Gastroesophageal sphincter (tissue), 4 donors: ENCODE measurements at places on chromosomes 1 and 21.

- H3K4me1 ChIP-seq, result peaks cover 3% of the 10 kb centered on the region
- H3K4me3 ChIP-seq, result no peak overlapping the region
- no peaks in the 10 kb centered on the region for H3K36me3 ChIP-seq
- no peak for ATAC-seq
- no peaks in the 10 kb centered on the region for H3K27me3 ChIP-seq
- peak overlapping the region; percentile 43 for H3K27ac ChIP-seq
These were observed 68.7 kb downstream of the KCTD3 start for GRCh38 chr1:215635827-215636226.

DNA sequence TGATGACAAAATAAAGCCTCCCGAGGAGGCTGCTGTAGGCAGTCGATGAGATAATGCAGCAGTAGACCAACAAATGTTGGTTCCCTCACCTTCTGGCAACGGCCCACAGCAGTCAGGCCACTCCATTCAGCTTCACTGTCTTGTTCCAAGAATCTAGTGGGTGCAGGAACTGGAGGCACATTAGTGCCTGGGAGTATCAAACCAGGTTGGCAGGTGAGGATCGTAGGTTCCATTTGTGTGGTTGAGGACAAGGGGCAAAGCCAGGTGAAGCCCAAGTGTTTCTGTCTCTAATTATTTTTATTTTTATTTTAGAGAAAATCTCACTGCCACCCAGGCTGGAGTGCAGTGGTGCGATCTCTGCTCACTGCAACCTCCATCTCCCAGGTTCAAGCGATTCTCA is 13.3 kb downstream of the FBXO2 start:
- H3K27ac ChIP-seq, result no peak overlapping the region
- H3K36me3 ChIP-seq, result no peaks in the 10 kb centered on the region
- ATAC-seq, result no peak
- H3K27me3 ChIP-seq, result peaks cover 58% of the 10 kb centered on the region

- no peaks in the 10 kb centered on the region for H3K36me3 ChIP-seq
- no peak overlapping the region for H3K4me3 ChIP-seq
- no peak overlapping the region for H3K27ac ChIP-seq
- no peaks in the 10 kb centered on the region for H3K4me1 ChIP-seq
- peaks cover 9% of the 10 kb centered on the region for H3K27me3 ChIP-seq
These were observed 239.7 kb downstream of the ATG4C start for GRCh38 chr1:63023637-63024036.

- H3K27ac ChIP-seq, result peak within 1 kb of the TSS; percentile 86
- H3K27me3 ChIP-seq, result no peaks in the 10 kb centered on the region
- peak; percentile 9 for ATAC-seq
- no peaks in the 10 kb centered on the region for H3K36me3 ChIP-seq
These were observed at the start of gene SMIM1 for GRCh38 chr1:3772715-3773571. Gene SMIM1, plus strand, starts transcription at chr1:3772749. Its CDS starts 2,625 bp downstream, at chr1:3775374.

DNA sequence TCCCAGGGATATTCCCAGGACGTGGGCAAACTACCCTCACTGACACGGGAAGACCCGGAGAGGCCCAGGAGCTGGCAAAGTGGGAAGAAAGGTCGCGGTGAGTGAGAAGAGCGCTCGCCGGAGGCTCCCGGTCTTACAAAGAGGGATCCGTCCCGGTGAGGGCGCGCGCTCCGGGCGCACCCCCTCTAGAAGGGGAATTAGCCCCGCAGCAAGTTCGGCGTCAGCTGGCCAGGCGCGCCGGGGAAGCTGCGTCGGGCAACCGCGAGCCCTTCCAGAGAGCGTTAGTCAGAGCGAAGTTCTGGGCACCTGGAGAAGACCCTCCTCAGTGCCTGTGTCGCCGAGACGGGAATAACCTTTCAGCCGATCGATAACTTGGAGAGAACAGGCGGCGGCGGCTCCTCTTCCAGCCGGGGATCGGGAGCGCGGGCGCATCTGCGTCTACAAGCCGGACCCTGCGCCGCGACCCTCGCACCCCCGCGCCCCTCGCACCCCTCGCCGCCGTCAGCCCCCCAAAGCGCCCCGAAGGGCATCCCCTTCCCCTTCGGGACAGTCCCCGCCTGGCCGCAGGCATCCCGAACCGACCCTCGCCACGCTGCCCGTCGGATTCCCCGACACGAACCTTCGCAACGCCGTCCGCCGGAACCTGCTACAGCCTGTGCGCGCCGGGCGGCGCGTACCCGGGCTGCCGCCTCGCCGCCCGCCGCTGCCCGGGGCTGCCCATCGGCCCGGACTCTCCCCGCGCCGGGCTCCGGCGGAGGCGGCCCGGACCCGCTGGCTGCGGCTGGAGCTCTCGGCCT is 485 bp downstream of the SIPA1L2 start:
- H3K4me1 ChIP-seq, result no peaks in the 10 kb centered on the region
- H3K27me3 ChIP-seq, result no peaks in the 10 kb centered on the region
- no peaks in the 10 kb centered on the region for H3K36me3 ChIP-seq
- peak overlapping the region; percentile 62 for H3K4me3 ChIP-seq

- no peak overlapping the region for H3K4me3 ChIP-seq
- no peaks in the 10 kb centered on the region for H3K4me1 ChIP-seq
- H3K27me3 ChIP-seq, result no peaks in the 10 kb centered on the region
- H3K36me3 ChIP-seq, result no peaks in the 10 kb centered on the region
- no peak overlapping the region for H3K27ac ChIP-seq
- no peak for ATAC-seq
These were observed 51.5 kb downstream of the MYOM3 start for GRCh38 chr1:24060482-24060881.

- H3K4me3 ChIP-seq, result no peak overlapping the region
- no peaks in the 10 kb centered on the region for H3K4me1 ChIP-seq
- no peak for ATAC-seq
- H3K27me3 ChIP-seq, result peaks cover 38% of the 10 kb centered on the region
These were observed 6.5 kb downstream of the AK5 start for GRCh38 chr1:77288275-77288674.

DNA sequence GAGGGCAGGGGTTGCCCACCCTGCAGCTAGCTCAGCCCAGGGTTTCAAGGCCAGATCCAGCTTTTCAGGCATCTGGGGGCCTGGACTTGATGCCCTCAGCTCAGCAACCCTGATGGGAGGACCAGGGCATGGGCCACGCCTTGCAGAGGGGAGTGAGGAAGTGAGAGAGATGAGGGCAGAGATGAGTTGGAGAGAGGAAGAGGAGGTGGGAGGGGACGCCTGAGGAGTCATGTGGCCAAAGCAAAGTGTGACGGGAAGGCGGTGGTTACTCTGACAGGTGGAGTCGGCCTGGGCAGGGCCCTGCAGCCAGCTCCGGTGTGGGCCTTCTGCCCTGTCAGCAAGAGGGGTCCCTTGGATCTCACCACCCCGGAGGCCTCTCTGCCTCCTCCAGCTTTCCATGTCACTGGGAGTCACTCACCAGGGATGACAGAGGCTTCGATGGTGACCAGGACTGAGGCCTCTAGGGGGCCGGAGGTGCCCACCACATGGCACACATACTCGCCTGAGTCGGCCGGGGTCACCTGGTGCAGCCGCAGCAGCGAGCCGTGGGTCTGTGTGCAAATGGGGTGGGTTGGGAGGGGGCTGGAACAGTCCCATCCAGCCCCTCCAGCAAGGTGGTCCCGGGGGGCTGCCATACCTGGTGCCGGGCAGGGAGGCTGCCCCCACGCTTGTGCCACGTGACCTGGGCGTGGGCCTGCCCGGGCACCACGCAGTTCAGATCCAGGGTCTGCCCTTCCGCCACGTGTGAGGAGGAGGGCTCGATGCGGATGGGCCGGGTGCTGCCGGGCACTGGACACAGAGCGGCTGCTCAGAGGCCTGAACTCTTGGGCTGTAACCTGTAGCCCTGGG is 40.4 kb downstream of the LDLRAD2 start:
- no peaks in the 10 kb centered on the region for H3K4me1 ChIP-seq
- no peak for ATAC-seq
- H3K27ac ChIP-seq, result peak overlapping the region; percentile 3
- no peaks in the 10 kb centered on the region for H3K27me3 ChIP-seq
- no peak overlapping the region for H3K4me3 ChIP-seq

DNA sequence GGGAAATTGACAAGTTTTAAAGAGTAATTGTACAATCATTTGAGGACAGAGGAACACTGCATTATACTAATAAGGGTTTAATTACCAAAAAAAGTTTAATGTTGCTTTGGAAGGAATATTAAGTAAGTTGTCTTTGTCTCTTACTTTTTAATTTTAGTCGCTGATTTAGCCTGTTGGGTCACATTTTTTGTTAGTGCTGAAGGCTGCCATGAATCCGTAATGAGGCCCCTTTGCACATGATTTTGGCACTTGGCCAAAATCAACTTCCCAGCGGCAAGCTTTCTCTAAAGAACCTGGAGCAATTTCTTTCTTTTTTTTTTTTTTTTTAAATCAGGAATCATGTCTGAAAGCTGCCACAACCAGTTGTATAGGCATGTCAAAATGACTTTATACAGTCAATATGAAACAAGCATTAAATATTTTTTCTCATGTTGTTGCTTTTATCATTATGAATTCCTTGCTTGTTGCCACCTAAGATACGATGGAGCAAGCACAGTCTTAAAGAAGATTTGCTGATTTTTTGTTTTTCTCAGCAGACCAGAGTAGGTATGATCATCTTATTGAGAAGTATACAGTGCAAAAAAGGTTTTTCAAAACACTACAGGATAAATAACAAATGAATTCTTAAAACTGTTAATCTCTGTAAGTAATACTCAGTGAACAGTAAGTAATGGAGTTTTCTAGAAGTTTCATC is 690.4 kb downstream of the USP25 start:
- peak overlapping the region; percentile 72 for H3K27ac ChIP-seq
- peak overlapping the region; percentile 42 for H3K4me3 ChIP-seq
- ATAC-seq, result no peak
- H3K27me3 ChIP-seq, result no peaks in the 10 kb centered on the region
- no peaks in the 10 kb centered on the region for H3K36me3 ChIP-seq

- no peak for ATAC-seq
- no peaks in the 10 kb centered on the region for H3K36me3 ChIP-seq
- no peak overlapping the region for H3K27ac ChIP-seq
- H3K4me3 ChIP-seq, result no peak overlapping the region
These were observed 181.9 kb upstream of the KCNK2 start for GRCh38 chr1:214900590-214900989.

- no peak overlapping the region for H3K27ac ChIP-seq
- ATAC-seq, result no peak
- H3K4me3 ChIP-seq, result no peak overlapping the region
- peaks cover 53% of the 10 kb centered on the region for H3K4me1 ChIP-seq
- no peaks in the 10 kb centered on the region for H3K27me3 ChIP-seq
- peaks cover 44% of the 10 kb centered on the region for H3K36me3 ChIP-seq
These were observed 25.0 kb downstream of the WNT4 start for GRCh38 chr1:22117851-22118250.
